ENCODE measurements at places on chromosomes 12 and 14.

DNA sequence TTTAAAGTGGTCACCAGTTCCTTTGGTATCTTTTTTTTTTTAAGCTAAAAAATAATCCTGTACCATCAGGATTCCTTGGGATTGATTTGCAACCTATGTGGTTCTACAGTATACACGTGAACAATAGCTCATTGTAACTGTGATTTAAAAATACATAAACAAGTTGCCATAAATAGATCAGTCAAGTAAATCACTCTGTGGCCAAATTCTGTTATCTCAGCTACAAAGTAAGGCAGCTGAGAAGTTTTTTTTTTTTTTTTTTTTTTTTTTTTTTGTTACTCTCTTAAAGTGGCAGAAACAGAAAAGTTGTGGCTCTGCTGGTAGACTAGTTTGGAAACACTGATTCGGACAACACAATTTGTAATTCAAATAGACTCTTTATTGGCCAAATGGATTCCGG, 104.5 kb downstream of the PRICKLE1 start:
- DNase-seq, result no peak

DNA sequence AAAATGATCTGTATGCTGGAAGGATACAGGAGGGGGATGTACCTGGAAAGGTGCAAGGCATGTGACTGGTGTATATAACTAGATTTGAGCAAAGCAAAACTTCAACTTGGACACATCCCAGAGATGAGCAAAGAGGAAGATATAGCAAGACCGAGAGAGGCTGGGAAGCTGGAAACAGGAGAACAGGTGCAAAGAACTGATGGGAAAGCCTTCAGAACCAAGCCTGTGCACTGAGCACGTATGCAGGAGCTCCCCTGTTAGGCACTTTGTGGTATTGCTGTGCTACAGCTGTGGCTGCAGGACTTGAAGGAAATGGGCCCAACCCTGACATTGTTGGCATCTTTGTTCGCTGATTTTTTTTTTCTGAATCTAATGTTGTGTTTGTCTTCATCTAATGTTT, 120.7 kb upstream of the PWP1 start:
- DNase-seq, result no peak

DNA sequence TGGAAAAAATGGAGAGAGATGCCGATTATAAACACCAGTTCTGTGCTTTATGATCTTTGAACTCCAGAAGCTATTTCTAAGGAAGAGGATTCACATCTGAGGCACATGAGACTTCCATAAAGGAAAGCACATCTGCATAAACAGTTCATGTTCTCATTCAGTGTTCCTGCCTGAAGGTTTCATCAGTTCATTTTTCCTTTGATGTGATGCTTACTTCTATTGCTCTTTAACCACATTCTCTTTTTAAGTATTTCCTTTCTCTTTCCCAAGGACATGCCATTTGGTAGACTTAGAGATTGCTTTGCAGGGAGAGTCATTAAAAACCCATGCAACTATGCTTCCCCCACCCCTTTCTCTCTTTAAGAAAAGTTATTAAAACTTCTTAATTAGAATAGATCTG, 387.0 kb upstream of the FLRT2 start:
- DNase-seq, result no peak

DNA sequence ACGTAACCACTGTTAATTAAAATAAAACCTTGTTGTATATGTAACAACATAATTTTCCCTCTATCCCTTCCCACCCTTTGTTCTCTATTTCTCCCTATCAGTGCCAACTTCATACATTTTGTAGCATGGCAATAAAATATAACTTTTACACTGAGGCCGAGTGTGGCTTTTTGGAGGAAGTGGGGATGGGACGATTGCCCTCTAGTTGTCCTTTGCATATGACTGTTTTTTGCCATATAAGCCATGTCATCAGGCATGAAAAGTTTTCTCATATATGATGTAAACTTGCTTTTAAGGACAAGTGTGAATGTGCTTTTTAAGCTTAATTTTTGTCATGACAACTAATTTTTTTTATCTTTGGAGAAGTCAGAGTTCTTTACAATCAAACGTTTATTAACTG, 6.2 kb upstream of the CCT2 start:
- no peak for DNase-seq

DNA sequence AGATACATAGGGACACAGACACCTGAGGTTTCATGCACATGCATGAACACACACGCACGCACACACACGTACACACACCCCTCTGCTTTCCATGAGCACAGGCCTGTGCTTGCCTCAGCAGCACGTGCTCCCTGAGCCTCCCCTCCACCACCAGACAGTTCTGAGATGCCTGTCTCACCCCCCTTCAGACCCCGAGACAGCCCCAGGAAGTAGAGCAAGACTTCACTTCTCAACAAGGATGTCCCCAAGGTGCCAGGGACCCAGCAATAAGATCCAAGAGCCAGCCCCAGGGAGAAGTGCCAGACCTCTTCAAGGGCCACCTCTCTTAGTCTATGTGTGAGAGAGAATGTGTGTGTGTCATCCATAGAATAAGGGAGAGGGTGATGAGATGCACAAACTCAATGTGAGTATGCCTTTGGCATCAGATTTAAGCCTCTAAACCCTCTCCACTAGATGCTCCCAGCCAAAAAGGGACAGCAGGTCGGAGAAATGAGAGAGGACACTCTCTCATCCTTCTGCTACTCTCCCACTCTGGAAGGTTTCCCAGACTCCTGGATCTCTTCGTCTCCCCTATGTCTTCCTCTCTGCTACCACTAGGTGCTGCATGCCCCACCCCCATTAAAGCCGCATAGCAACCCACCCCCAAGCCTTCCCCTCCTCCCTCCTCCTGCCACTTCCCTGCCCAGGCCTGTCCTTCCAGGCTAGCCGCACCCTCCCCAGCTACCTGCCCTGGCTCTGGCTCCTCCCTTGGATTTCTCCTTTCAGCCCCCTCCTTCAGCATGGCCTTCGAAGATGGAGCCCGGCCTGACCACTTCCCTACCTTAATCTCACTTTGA, 7.7 kb downstream of the RARG start:
- DNase-seq, result no peak

DNA sequence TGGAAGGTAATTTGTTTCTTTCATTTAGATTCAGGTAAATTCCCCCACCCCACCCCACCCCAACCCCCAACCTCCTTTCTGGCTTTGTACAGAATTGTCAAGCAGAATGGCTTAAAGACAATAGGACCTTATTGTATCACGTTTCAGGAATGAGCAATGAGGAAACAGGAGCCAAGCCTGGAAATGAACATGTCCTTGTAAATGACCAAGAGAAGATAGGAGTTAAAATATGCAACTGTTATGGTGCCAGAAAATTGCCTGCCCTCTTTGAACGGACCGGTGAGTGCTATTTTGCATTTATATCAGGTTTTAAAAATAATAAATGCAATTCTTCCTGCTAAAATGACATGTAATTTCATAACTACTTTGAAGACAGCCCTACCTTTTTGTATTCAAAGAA, 141.6 kb upstream of the PELI2 start:
- DNase-seq, result no peak

- no peak for DNase-seq
Measured at GRCh38 chr12:110762891-110763290, 20.2 kb upstream of the PPP1CC start.

DNA sequence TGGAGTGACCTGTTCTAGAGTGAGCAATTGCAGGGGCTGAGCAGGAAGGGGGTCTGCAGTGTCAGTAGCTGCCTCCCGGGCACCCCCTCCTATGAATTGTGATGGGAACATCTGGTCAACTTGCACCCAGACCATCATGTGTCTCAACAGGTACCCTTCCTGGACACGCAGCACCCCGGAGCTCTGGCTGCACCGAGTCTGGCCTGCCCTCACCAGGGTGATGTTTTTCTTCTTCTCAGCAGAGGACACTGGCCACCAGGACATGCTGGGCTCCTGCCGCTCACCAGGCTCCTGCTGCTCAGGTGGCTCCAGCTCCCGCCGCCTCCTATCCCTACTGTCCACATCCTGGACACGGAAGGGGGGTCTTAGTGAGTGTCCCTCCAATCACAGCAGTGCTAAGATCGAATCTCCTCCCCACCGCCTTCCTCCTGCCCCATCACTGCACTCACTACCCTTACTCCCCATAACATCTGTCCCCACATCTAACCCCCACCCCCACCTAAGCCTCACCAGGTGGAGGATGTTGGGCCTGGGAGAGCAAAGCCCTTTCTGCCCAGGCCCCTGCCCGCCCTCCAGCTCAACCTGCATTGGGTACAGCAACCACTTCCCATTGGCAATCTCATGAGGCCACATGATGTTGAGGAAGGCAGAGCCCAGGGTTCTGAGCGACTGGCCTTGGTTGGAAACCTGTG, 14.9 kb downstream of the ITGA7 start:
- DNase-seq, result no peak

DNA sequence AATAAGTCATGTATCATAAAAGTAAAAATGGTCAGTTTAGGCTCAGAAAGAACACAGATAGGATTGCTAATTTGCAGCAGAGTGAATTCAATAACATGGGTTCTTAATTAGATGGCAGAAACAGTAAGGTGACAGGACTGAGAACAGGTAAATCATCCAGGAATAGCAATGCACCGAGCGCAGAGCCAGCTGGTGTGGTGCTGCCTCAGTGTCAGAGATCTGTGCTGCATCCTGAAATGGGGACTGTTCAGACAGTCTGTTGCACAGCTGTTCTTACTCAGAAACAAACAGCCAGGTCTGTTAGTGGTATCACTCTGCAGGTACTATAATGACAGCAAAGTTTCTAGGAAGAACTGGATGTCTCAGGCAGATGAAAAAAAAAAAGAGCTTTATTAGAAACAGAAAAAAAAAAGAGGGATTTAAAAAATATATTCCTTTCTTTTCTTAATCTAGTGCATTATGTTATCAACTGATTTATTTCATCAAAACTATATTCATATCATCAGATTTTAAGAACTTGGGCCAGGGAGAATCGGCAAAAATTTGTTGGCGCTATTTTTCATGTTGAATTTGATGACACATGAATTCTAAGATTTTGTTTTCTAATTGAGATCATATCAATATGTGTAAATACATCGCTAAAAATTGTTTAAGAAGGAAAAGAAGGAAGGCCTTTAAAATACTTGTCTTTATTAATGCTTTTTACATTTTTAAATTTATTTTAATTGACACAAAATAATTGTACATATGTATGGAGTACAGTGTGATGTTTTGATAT, 501.8 kb downstream of the PRKD1 start:
- DNase-seq, result no peak

DNA sequence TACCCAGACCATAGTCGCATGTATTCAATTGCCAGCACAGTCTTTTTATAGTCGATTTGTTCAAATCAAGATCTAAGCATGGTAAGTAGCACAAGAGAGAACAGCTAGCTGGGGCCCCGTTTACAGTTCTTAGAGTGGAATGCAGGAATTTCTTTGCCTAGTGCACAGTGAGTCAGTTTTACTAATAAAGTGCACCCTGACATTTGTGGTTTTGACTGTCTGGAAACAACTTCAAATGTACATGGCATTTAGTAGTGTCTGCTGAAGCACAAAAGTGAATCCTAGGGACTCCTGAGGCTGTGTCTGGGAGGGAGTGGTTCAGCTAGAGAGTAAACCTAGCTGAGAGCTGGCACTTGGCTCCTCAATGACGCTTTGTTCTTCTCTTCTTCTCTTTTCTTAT, 64.9 kb downstream of the TMX1 start:
- DNase-seq, result no peak

- DNase-seq, result no peak
Measured at GRCh38 chr12:100733817-100734593, 60.6 kb upstream of the ANO4 start.

DNA sequence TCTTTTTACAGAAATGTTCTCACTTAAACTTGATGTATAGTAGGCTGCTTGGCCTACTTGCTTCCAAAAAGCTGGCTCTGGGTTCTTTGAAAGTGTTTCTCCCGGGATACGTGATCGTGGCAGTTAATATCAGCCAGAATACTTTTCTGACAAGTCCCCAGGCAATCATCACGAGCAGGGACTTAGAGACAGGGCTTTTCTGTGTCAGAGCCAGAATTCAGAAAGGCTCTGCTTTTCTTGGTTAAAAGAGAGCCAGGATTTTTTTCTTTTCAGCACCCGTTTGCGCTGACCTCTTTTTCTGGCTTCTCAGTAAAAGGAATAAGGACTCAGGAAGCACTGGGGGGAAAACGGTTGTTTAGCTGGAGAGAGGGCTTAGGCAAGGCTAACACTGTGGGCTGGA, 57.8 kb upstream of the ARHGAP5 start:
- DNase-seq, result no peak

DNA sequence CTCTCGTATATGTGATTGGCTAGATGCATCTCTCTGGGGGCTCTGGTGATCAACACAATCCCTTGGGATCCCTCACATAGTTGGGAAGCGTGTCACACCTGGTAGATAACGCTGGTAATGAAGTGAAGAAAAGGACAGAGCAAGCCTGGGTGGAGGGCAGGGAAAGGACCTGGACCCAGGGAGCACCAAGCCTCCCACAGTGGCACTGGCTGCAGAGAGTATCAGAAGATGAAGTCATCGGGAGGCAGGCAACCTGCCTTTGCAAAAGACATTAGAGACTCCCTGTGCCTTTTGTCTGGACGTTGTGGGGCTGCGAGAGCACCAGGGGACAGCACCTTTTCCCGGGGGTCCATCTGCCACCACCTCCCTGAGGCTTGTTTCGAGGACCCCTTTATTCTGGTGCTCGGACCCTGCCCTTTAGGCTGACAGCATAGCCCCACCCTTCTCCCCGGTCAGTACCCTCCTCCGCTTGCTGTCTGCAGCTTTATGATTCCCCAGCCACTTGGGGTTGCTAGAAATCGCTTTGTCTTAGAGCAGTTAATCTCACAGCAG, 116.4 kb downstream of the EML1 start:
- no peak for DNase-seq

DNA sequence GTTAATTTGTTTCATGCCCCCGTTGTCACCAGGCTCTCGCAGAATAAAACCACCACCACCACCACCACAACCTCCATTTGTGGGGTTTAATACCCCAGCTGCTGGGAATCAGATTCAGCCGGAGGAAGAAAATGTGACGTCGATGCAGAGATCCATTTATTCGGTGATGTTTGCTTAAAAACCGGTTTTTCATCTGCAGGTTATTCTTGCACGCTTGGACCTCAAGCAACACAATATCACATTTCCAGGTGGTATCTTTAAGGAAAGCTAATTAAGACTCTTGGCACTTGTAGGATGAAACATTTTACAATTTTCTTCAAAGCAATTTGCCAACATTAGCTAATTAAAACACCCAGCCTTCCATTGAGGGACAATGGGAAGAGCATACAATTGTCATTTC, 39.8 kb downstream of the SPRING1 start:
- DNase-seq, result no peak

- no peak for DNase-seq
Measured at GRCh38 chr14:22210026-22210425, 379.0 kb downstream of the DAD1 start.

- no peak for DNase-seq
Measured at GRCh38 chr12:11446372-11446771, 51.0 kb upstream of the PRB2 start.

DNA sequence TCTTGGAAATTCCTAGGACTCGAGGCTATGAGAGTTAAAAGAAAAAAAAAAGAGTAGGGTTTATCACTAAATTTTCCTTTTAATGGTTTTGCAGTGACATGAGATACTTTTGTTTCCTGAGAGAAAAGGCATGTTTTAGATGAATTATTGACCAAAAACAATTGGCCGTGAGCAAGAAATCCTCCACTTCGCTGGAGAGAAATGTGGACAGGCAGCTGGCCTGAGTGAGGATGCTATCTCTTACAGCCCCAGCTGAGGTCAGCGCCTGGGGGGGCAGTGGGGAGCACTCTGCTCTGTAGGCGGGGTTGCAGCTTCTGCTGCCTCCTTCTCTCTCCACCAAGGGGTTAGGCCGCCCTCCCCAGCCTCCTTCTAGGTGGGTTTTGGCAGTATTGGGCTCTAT, 54.7 kb downstream of the PRIMA1 start:
- DNase-seq, result no peak

Data from stimulated activated CD8-positive, alpha-beta memory T cell treated with anti-CD3 and anti-CD28 coated beads, Interleukin-2, amount 100 ng/mL, for 1 hour (primary cell).